Central memory CD8-positive, alpha-beta T cell (primary cell): ENCODE measurements at places on chromosomes 4 and X.
A peak's percentile ranks its signal among the peaks of the same experiment; 100 is the strongest.

- no peaks in the 10 kb centered on the region for H3K4me1 ChIP-seq
- H3K36me3 ChIP-seq: peaks cover 1% of the 10 kb centered on the region
- H3K27ac ChIP-seq: no peak within 1 kb of the TSS
- H3K27me3 ChIP-seq: no peaks in the 10 kb centered on the region
These were observed at the start of gene CC2D2A for GRCh38 chr4:15469402-15470127. CC2D2A (plus strand) TSS chr4:15469882; CDS start chr4:15475933, 6,051 bp downstream.

GRCh38 chr4:88191404-88191803, 33.0 kb upstream of the ABCG2 start:
- H3K27me3 ChIP-seq: no peaks in the 10 kb centered on the region
- H3K4me3 ChIP-seq: no peak overlapping the region
- H3K27ac ChIP-seq: no peak overlapping the region
- no peaks in the 10 kb centered on the region for H3K4me1 ChIP-seq
- DNase-seq: no peak
- H3K36me3 ChIP-seq: no peaks in the 10 kb centered on the region

DNA sequence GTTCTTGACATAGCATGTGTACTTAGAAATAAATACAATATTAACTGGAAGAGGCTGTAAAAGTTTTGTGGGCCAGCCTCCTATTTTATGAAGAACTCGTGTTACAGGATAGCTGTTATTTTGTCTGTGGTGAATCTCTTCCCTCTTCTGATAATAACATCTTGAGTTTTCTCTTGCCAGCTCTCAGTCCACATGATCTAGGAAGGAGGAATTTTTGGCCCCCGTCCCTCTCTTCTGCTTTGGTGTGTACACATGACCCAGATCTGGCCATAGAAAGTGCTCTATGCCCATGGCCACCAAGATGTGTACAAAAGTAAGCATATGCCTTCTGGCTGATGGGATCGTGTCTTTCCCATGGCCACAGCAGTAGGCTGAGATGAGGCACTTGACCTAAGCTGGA, 108.0 kb upstream of the LEF1 start:
- H3K36me3 ChIP-seq: no peaks in the 10 kb centered on the region
- no peaks in the 10 kb centered on the region for H3K27me3 ChIP-seq
- H3K4me3 ChIP-seq: no peak overlapping the region
- no peaks in the 10 kb centered on the region for H3K4me1 ChIP-seq

- H3K27ac ChIP-seq: no peak within 1 kb of the TSS
- no peak for DNase-seq
- H3K36me3 ChIP-seq: no peaks in the 10 kb centered on the region
- no peak within 1 kb of the TSS for H3K4me3 ChIP-seq
- no peaks in the 10 kb centered on the region for H3K4me1 ChIP-seq
- H3K27me3 ChIP-seq: peaks cover 48% of the 10 kb centered on the region
These were observed at the start of gene ADGRG2 for GRCh38 chrX:19121898-19122640. ADGRG2 (minus strand) TSS chrX:19122468; CDS start chrX:19068834, 53,634 bp downstream.

GRCh38 chrX:81120258-81120935, 81.3 kb downstream of the HMGN5 start:
- H3K36me3 ChIP-seq: peaks cover 3% of the 10 kb centered on the region
- no peak for DNase-seq
- peaks cover 23% of the 10 kb centered on the region for H3K4me1 ChIP-seq
- no peaks in the 10 kb centered on the region for H3K27me3 ChIP-seq

- no peaks in the 10 kb centered on the region for H3K27me3 ChIP-seq
- H3K4me1 ChIP-seq: peaks cover 27% of the 10 kb centered on the region
- peaks cover 5% of the 10 kb centered on the region for H3K36me3 ChIP-seq
- H3K27ac ChIP-seq: peak overlapping the region; percentile 81
- no peak for DNase-seq
These were observed 77.0 kb upstream of the C4orf50 start for GRCh38 chr4:6095023-6095752.

GRCh38 chr4:159723341-159724048, 620.6 kb downstream of the RAPGEF2 start:
- H3K27ac ChIP-seq: no peak overlapping the region
- DNase-seq: no peak
- H3K4me3 ChIP-seq: no peak overlapping the region

- no peak for DNase-seq
- H3K4me1 ChIP-seq: no peaks in the 10 kb centered on the region
- no peak overlapping the region for H3K4me3 ChIP-seq
- H3K36me3 ChIP-seq: peaks cover 2% of the 10 kb centered on the region
- peaks cover 19% of the 10 kb centered on the region for H3K27me3 ChIP-seq
These were observed 156.1 kb downstream of the ENPP6 start for GRCh38 chr4:184061582-184061981.

DNA sequence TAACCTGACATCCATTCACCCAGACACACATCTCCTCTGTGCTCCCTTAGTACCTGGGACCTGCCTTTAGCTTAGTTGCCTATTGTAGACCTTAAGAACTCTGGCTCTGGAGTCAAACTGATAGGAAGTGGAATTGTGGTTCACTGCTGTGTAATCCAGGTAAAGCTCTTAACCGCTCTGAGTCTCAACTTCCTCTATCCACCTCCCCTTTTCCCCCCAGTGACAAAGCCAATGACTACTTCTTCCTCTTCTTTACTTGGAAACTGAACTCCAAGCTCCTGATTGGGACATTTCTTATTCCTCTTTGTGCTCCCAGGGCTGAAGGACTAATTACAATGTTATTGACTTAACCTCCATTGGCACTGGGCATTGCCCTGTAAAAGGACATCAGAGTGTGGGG, 94.1 kb downstream of the DRD5 start:
- DNase-seq: no peak
- no peaks in the 10 kb centered on the region for H3K36me3 ChIP-seq
- H3K4me3 ChIP-seq: no peak overlapping the region
- H3K4me1 ChIP-seq: no peaks in the 10 kb centered on the region

DNA sequence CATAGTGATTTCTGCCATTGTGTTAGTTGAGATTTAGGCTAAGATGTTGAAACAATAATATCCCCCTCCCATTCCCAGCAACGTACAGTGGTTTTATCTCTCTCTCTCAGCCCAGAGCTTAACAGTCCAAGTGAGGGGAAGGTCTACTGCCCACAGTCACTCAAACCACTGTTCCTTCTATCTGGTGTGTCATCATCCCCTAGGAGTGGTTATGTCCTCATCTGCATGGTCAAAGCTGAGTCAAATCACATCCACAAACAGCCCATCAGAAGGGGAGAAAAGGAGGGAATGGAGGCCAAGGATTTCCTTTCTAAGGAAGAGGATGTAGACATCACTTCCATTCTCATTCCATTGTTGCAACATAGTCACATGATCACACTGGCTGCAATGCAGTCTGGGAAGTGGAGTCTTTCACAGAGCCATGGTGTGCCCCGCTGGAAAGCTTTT, 42.8 kb upstream of the CHRNA9 start:
- DNase-seq: no peak
- peaks cover 1% of the 10 kb centered on the region for H3K36me3 ChIP-seq
- peaks cover 41% of the 10 kb centered on the region for H3K4me1 ChIP-seq
- no peak overlapping the region for H3K4me3 ChIP-seq

DNA sequence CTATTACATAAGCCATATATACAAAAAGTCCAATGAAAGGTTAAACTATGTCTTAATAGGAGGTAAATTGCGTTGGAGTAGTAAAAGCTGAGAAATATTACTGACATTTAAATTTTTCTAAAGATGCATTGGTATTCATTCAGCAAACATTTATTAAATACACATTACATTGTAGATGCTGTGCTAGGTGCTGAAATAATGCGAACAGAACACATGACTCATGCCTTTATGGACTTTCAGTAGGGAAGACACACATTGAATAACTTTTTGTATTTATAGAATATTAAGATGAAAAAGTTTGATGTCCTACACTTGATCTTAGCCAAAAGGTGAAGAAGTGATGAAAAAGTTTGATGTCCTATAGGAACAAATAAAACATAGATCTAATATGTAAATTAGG, 871.1 kb upstream of the SLIT2 start:
- no peak for DNase-seq
- H3K4me1 ChIP-seq: no peaks in the 10 kb centered on the region
- H3K4me3 ChIP-seq: no peak overlapping the region
- no peaks in the 10 kb centered on the region for H3K36me3 ChIP-seq
- no peak overlapping the region for H3K27ac ChIP-seq
- no peaks in the 10 kb centered on the region for H3K27me3 ChIP-seq

DNA sequence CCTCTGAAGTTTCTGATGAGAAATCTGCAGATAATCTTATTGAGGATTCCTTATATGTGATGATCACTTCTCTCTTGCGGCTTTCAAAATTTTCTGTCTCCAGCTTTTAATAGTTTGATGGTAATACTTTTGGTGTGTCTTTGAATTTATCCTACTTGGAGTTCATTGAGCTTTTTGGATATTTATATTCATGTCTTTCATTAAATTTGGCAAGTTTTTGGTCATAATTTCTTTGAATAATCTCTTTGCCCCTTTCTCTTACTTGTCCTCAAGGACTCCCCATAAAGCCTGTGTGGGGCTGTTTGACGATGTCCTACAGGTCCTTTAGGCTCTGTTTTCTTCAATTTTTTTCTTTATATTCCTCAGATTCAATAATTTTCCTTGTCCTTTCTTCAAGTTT, 11.3 kb upstream of the FAM47E start:
- H3K4me1 ChIP-seq: no peaks in the 10 kb centered on the region
- H3K27me3 ChIP-seq: peaks cover 51% of the 10 kb centered on the region
- no peak overlapping the region for H3K4me3 ChIP-seq
- H3K36me3 ChIP-seq: peaks cover 2% of the 10 kb centered on the region
- H3K27ac ChIP-seq: no peak overlapping the region

- no peaks in the 10 kb centered on the region for H3K36me3 ChIP-seq
- no peak overlapping the region for H3K27ac ChIP-seq
These were observed 181.0 kb downstream of the DCHS2 start for GRCh38 chr4:154310578-154310977.
